Liver (tissue), 10 donors: ENCODE measurements at places on chromosomes 2 and 18. TPM values are rescaled to one million over a fixed set of nuclear protein-coding genes. Genes with fewer than 3 reads are reported as not detected.

The ADI1 gene
- 660 TPM for polyA plus RNA-seq

DNA sequence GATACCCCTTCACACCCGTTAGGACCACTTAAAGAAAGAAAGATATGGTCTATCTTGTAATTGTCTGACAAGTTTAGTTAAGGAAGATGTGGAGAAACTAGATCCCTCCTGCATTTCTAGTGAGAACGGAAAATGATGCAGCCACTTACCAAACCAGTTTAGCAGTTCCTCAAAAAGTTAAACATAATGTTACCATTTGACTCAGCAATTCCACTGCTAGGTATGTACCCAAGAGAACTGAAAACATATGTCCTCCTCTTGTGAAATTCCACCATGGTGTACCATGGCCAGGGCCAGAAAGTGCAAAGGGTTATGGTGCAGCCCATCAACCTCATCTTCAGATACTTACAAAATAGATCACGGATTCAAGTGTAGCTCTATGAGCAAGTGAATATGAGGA is 79.0 kb upstream of the ID2 start:
- no peak overlapping the region for H3K4me3 ChIP-seq
- no peaks in the 10 kb centered on the region for H3K27me3 ChIP-seq
- no peaks in the 10 kb centered on the region for H3K4me1 ChIP-seq
- no peaks in the 10 kb centered on the region for H3K36me3 ChIP-seq
- H3K27ac ChIP-seq = no peak overlapping the region

GRCh38 chr18:2854875-2855274 is 8.1 kb downstream of the EMILIN2 start:
- H3K27ac ChIP-seq = no peak overlapping the region
- H3K4me1 ChIP-seq = no peaks in the 10 kb centered on the region
- no peaks in the 10 kb centered on the region for H3K27me3 ChIP-seq
- H3K4me3 ChIP-seq = no peak overlapping the region

GRCh38 chr2:32172870-32173269 is 7.2 kb downstream of the SLC30A6 start:
- no peaks in the 10 kb centered on the region for H3K4me1 ChIP-seq
- DNase-seq = no peak
- no peak overlapping the region for H3K27ac ChIP-seq
- peaks cover 21% of the 10 kb centered on the region for H3K36me3 ChIP-seq

DNA sequence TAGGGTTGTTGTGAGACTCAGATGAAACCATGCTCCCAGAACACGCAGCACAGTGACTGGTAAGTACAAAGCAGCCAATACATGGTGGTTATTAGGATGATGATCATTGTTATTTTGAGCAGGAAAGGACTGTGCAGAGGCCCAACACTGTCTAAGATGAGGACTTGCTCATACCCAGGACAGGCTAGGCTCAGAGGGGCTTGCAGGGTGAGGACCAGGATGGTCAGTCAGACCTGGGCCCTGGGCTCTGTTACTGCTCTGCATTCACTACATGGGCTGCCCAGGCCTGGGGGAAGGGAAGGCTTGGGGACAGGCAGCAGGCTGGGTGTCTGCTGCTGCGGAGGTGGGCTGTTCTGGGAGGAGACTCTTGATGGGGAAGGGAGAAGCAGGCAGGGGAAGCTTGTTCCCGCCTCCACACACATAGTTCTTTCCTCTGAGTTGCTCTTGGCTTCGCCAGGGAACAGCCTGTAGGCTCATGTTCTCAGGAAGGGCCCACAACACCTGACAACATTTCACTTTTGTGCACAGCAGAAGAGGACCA is 17.5 kb downstream of the CAPN13 start:
- DNase-seq = no peak
- H3K4me3 ChIP-seq = no peak overlapping the region
- H3K27ac ChIP-seq = no peak overlapping the region
- no peaks in the 10 kb centered on the region for H3K4me1 ChIP-seq
- H3K27me3 ChIP-seq = no peaks in the 10 kb centered on the region

DNA sequence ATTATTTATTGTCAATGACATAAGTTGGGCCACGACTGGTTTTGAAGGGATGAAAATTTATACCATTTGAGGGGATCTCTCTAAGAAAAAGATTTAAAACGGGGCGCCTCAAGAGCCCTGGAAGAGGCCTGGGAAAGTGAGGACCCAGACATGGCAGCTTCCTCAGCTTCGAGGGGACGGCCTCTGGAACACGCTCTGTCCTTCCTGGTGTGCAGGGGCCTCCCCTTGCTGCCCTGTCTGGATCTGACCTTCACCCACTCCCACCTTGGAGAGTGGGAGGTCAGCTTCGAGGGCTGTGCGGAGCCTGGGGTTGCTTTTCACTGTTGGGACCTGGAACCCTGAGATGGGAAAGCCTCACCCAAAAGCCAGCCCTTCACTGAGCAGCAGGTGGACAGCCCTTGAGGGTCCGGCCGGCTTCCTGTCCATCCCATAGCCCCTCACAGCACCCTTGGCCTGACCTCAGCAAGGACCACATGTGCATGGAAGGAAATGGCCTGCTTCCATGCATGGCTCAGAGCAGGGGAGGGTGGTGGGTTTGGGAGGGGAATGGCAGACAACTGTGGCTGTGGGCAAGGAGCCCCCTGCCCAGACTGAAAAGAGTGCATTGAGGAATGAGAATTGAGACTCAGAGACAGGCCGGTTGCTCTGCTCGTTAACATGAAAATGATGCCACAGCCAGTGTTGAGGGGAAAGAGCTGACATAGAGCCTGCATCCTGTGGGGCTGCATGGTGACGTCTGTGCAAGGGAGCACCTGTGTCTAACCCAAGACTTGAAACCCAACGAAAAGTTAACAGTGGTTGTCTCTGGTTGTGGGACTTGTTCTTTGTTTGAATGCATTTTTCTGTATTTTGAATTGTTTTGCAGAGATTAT is 16.3 kb downstream of the FBLN7 start:
- H3K4me1 ChIP-seq = peaks cover 9% of the 10 kb centered on the region
- H3K27me3 ChIP-seq = no peaks in the 10 kb centered on the region
- no peaks in the 10 kb centered on the region for H3K36me3 ChIP-seq
- no peak for DNase-seq
- H3K27ac ChIP-seq = no peak overlapping the region

GRCh38 chr18:70430501-70431173 is 141.8 kb downstream of the SOCS6 start:
- H3K36me3 ChIP-seq = no peaks in the 10 kb centered on the region
- peak overlapping the region; percentile 85 for H3K27ac ChIP-seq
- H3K27me3 ChIP-seq = no peaks in the 10 kb centered on the region

The C2orf81 gene
- 0.44 TPM for polyA plus RNA-seq

GRCh38 chr2:159788253-159788652 is 9.8 kb downstream of the CD302 start:
- H3K36me3 ChIP-seq = no peaks in the 10 kb centered on the region
- no peak overlapping the region for H3K4me3 ChIP-seq
- no peak overlapping the region for H3K27ac ChIP-seq
- H3K27me3 ChIP-seq = no peaks in the 10 kb centered on the region
- H3K4me1 ChIP-seq = peaks cover 32% of the 10 kb centered on the region
- DNase-seq = no peak

DNA sequence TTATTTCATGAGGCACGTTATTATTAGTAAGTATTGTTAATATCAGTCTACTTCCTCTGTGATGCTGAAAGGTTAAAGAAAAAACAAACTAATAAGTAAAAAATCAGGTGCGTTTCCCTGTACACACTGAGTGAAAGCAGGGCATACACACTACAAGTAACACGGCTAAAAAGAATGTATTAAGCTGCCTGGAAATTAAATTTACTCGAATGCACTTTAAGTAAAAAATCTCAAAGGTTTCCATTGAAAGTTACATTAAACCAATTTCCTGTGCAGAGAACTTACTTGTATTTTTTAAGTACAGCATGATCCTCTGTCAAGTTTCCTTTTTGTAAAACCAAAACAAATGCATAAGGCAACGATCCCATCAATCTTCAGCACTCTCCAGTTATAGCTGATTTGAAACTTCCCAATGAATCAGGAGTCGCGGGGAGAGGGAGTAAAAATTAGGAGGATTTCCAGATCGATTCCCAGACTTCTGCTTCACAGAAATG is 633 bp downstream of the BCL2 start:
- H3K4me1 ChIP-seq = peaks cover 3% of the 10 kb centered on the region
- no peaks in the 10 kb centered on the region for H3K27me3 ChIP-seq
- peak overlapping the region; percentile 91 for H3K4me3 ChIP-seq
- H3K36me3 ChIP-seq = no peaks in the 10 kb centered on the region
- no peak for DNase-seq

DNA sequence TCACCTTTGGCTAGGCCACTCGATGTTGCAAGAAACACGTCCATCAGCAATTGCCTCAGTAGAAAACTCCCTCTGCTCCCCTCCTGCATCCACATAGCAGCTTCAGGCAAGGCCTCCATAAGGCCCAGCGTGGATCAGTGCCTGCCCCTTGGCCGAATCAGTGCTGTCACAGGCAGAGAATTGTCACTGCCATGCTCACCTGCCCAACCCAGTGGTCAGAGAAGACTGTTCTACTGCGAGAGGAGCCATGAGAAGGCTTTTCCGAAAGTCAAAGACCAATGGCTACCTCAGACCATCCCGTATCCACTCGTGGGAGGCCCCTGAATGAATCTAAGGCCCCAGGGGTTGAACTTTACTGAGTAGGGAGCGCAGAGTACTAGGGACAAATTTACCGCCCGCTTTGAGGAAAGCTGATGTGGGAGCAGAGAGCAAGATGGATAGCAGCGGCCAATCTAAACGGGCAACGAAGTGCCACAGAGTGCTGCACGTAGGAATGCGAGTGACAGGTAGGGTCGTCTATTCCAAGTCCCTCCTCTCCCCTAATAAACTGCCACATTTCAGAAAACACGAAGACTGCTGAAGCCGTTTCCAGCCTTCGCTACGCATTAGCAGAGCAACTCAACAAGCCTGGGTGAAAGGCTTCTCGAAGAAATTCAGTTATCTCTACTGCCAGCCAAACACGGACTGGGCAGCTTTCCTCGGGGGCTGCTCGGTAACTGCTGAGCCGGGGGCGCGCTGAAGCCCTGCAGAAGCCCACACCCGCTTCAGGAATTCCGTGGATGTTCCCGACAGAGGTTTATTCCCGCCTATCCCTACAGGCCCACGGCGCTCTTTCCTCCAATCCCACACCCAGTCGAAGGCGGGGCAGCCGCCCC is 968 bp upstream of the RALBP1 start:
- peaks cover 3% of the 10 kb centered on the region for H3K4me1 ChIP-seq
- H3K4me3 ChIP-seq = peak overlapping the region; percentile 98
- peak overlapping the region; percentile 79 for H3K27ac ChIP-seq
- no peaks in the 10 kb centered on the region for H3K36me3 ChIP-seq
- DNase-seq = no peak

DNA sequence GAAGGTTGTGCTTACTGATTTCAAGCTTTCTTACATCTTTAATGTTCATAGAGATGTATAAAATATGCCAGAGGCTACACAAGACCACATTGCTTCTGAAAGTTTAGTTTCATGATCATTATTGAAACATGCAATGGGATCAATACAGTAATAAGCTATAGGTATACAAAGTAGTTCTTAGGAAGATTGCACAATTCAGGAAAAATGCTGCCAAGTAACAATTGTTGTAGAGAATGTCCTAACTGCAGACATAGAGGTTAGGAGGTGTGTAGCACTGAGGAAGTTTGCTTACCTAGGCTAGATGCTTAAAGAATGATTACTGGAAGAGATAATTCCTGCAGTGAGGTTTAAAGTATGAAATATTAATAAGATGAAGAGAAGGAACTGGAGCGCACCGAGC is 259.5 kb upstream of the CYRIA start:
- no peak for DNase-seq
- H3K4me1 ChIP-seq = no peaks in the 10 kb centered on the region
- no peaks in the 10 kb centered on the region for H3K27me3 ChIP-seq
- H3K27ac ChIP-seq = no peak overlapping the region

- H3K4me3 ChIP-seq = no peak overlapping the region
- no peaks in the 10 kb centered on the region for H3K27me3 ChIP-seq
- DNase-seq = no peak
Measured at GRCh38 chr2:79723830-79724229, 211.0 kb downstream of the CTNNA2 start.

GRCh38 chr2:145484448-145485097 is 964.7 kb upstream of the ZEB2 start:
- H3K27ac ChIP-seq = no peak overlapping the region
- H3K27me3 ChIP-seq = no peaks in the 10 kb centered on the region
- H3K4me3 ChIP-seq = no peak overlapping the region
- DNase-seq = no peak
- H3K4me1 ChIP-seq = no peaks in the 10 kb centered on the region
- H3K36me3 ChIP-seq = no peaks in the 10 kb centered on the region

The HK2 gene
- 0.67 TPM for polyA plus RNA-seq

DNA sequence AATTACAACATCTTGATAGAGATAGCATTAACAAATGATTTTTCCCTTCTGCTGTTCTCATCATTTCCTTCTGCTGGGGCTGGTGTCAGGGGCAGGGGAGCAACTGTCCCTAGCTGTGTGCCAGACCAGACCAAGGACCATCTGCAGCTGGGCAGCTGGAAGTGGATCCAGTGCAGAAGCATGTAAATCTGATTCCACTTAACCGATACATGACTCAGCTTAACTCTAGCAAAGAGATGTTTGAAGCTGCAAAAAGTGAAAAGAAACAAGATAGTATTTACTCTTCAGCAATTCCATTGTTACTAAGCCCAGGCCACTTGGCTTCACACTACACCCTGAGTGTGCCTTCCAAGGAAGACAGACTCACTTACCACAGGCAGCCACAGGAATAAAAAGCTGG is 151.1 kb downstream of the GALNT1 start:
- H3K4me1 ChIP-seq = no peaks in the 10 kb centered on the region
- H3K27ac ChIP-seq = no peak overlapping the region
- H3K36me3 ChIP-seq = no peaks in the 10 kb centered on the region
- no peak overlapping the region for H3K4me3 ChIP-seq

The LIMS3 gene
- polyA plus RNA-seq = 0.03 TPM

GRCh38 chr2:56666777-56667176 is 483.0 kb downstream of the CCDC85A start:
- no peaks in the 10 kb centered on the region for H3K27me3 ChIP-seq
- no peak for DNase-seq
- no peak overlapping the region for H3K27ac ChIP-seq

DNA sequence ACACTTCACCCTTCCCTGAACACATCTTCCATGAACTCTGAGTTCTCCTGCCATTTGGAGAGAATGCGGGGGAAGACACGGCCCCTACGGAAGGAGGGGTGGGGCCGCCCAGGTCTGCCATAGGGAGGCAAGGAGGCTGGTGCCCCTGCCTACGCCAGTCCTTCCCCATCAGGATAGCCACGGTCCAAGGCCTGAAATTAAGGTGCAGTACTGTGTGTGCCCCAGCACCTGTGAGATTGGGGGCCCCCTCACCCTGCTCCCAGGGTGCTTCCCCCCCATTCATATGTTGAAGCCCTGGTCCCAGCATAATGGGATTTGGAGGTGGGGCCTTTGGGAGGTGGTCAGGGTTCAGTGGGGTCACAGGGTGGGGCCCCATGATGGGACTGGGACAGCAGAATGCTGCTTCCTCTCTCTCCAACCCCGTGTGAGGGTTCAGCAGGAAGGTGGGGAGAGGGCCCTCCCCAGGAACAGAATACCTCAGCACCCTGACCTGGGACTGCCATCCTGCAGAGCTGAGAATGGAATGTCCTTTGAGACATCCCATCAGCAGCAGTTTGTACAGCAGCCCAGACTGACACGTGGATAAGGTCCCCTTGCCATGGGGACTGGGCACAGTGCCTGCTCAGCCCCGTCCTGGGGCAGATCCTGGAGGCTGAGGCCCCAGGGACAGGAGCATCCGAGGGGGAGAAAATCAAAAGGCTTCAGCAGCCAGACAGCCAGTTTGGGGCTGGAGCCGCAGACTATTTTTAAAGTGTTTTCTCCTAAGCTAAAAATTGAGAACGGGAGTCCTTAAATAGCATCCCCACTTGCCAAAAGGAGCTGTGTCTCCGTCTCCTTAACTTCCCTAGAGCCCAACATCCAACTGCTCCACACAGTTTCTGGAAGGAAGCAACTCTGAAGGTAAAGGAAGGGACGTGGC is 105.1 kb downstream of the NDUFA10 start:
- no peak for DNase-seq
- H3K36me3 ChIP-seq = no peaks in the 10 kb centered on the region
- no peaks in the 10 kb centered on the region for H3K4me1 ChIP-seq
- H3K27ac ChIP-seq = no peak overlapping the region
- no peak overlapping the region for H3K4me3 ChIP-seq
- H3K27me3 ChIP-seq = no peaks in the 10 kb centered on the region
